ENCODE measurements at places on chromosomes 2 and 18.

GRCh38 chr2:212727751-212728150 is 189.1 kb upstream of the ERBB4 start:
- DNase-seq, result no peak

DNA sequence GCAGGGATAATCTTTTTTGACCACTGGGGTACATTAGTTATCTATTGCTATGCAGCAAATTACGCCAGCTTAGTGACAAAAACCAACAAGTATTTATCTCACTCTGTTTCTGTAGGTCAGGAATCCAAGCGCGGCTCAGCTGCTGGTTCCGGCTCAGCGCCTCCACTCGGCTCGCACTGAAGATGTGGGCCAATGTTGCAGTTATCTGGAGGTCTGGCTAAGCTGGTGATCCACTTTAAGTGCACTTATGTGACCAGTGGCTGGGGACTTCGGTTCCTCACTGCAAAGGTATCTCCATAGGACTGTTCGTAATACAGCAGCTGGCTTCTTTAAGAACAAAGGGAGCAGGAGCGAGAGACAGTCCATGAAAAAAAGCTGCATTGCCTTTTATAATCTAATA is 591.9 kb downstream of the TMEM182 start:
- no peak for DNase-seq

DNA sequence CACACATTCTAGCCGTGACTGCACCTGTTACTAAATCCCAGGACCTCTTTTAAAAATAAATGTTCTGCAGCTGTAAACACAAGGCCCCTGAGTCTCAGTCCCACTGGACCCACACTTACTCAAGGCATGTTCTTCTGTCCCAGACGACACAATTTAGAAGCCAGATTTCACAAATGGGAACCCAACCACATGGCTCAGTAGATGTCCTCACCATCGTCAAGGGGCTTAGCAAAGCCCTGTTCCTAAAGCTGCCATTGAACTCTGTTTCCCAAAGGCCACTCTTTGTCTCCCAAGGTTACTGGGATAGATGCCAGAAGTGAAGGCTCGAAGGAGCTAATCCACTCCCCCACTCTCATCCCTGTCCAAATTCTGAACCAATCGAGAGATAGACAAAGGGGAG is 301.0 kb downstream of the GALR1 start:
- DNase-seq, result no peak

GRCh38 chr18:8238507-8238906 is 370.7 kb upstream of the RAB12 start:
- DNase-seq, result no peak

- no peak for DNase-seq
Observed at GRCh38 chr2:224069172-224069571, 30.1 kb upstream of the SERPINE2 start.

- no peak for DNase-seq
Observed at GRCh38 chr2:239506101-239506857, 105.5 kb upstream of the HDAC4 start.

- no peak for DNase-seq
Observed at GRCh38 chr2:199433204-199433832, 24.4 kb downstream of the SATB2 start.

DNA sequence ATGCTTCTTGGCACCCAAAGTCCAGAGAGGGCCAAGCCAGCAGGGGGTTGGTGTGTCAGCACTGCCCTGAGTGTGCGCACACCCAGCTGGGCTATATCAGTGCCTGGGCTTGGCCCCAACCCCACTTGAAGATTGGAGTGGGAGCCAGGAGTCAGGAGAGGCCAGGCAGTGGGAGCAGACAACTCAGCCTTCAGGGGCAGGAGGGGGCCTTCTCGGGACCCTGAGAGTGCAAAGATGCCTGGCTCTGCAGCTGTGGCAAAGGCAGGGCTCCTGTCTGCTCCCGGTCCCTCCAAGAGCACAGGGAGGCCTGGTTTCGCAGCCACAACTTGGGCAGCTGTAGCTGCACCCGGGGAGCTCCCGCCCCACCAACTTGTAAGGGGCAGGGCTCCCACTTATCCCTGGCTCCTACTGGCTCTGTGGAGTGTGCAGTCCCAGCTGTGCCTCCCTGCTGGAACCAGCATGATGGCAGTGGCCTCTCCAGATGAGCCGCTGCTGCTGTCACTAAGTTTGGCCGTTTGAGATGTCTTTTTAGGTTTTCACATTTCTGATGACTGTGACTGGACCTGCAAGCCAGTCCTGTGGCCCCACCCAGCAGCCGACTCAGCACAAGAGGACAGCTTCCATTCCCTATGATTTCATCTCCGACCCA is 148.8 kb upstream of the HS6ST1 start:
- no peak for DNase-seq

- DNase-seq, result no peak
Observed at GRCh38 chr2:99775585-99775984, 285.8 kb upstream of the REV1 start.

DNA sequence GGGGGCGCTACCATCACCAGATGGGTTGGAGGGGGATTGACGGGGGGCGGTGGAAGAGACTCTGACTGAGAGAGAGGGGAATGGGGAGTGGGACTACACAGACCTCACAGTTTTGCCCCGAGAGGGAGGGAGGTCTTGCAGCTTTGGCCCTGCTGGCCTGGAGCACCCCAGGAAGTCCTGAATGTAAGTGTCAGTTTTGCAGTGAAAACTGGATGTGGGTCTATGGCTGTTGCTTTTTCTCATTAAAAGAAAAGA is 2.4 kb downstream of the TCF7L1 start:
- DNase-seq, result no peak

GRCh38 chr2:61718965-61719364 is 134.9 kb downstream of the FAM161A start:
- DNase-seq, result no peak

GRCh38 chr2:46173636-46174250 is 123.5 kb upstream of the EPAS1 start:
- no peak for DNase-seq

GRCh38 chr2:62938126-62938525 is 112.5 kb upstream of the OTX1 start:
- no peak for DNase-seq

GRCh38 chr2:240208096-240208495 is 67.6 kb upstream of the OTOS start:
- DNase-seq, result no peak

DNA sequence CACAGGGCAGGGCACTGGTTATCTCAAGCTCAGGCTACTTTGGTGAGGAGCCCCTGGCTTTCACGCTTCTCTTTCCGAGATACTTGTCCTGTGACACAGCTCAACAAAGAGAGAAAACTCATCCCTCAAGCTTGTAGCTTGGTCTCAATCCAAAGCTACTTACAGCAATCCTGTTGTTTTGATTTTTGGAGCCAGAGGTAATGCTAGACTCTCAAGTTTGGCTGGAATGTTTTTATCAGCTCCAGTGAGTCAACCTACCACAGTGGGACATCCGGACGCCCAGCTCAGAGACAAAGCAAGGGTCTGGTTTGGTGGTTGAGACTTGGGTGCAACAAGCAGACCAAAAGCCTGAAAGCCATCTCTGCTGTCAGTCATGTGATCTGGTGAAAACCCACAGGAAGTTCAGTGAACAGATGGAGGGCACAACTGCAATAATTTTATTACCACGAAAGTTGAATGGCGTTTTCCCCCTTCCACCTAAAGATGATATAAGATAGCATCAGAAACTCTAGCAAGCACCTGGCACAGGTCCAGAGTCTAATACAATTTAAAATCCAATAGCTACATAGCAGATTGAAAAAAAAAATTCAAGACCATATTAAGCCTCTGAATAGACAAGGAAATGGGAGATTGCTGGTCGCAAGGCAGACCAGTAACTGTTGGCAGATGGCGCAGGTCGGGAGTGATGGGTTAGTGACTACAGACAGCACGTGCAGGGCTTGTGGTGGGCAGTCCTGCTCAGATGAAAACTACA is 102.3 kb upstream of the SMAD7 start:
- no peak for DNase-seq

GRCh38 chr2:198033626-198034025 is 229.2 kb downstream of the PLCL1 start:
- no peak for DNase-seq

GRCh38 chr2:179677077-179677688 is 184.2 kb downstream of the ZNF385B start:
- no peak for DNase-seq

- no peak for DNase-seq
Observed at GRCh38 chr2:222722327-222722946, 51.0 kb downstream of the MOGAT1 start.

DNA sequence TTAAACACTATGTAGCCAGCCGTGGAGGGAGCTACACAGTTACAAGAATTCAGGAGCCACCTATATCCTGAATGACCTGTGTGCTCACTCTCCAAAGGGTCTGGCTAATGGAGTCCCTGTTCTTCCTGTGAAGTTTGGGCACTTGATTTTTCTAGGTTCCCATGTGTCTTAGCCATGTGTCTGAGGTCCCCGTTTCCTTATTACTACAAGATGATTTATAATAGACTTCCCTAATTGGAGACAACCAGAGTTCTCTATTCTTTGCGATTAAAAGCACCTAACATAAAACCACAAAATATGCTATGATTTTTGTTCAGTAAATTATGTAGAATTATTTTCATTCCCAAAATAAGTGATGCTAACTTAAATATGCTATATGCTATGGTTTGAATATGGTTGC is 83.4 kb downstream of the PDK1 start:
- no peak for DNase-seq

GRCh38 chr2:149984311-149984710 is 396.7 kb upstream of the MMADHC start:
- DNase-seq, result no peak

- DNase-seq, result no peak
Observed at GRCh38 chr2:60334610-60335009, 218.8 kb downstream of the BCL11A start.

GRCh38 chr2:217393585-217394032 is 533.7 kb upstream of the TNP1 start:
- no peak for DNase-seq

GRCh38 chr18:302097-302496 is 34.2 kb upstream of the THOC1 start:
- DNase-seq, result no peak

DNA sequence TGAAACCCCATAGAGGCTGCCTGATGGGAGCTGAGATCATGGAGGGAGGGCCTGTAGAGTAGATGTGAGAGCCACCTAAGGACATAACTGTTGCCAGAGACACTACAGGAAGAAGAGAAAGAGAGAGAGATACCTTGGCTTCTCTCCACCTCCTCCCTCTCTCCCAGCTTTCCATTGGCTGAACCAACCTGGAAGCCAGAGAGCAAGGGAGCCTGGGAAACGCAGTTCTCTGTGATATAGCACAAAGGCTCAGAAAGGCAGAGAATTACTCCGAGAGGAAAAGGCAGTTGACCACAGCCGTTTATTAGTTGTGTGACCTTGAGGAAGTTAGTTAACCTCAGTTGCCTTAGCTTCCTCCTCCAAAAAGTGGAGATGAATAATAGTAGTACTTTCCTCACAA is 37.7 kb upstream of the MAT2A start:
- no peak for DNase-seq

- no peak for DNase-seq
Observed at GRCh38 chr2:205245652-205246051, 436.6 kb upstream of the NRP2 start.

GRCh38 chr2:145339646-145340045 is 819.7 kb upstream of the ZEB2 start:
- DNase-seq, result no peak

- DNase-seq, result no peak
Observed at GRCh38 chr18:2881088-2881839, 34.5 kb downstream of the EMILIN2 start.

DNA sequence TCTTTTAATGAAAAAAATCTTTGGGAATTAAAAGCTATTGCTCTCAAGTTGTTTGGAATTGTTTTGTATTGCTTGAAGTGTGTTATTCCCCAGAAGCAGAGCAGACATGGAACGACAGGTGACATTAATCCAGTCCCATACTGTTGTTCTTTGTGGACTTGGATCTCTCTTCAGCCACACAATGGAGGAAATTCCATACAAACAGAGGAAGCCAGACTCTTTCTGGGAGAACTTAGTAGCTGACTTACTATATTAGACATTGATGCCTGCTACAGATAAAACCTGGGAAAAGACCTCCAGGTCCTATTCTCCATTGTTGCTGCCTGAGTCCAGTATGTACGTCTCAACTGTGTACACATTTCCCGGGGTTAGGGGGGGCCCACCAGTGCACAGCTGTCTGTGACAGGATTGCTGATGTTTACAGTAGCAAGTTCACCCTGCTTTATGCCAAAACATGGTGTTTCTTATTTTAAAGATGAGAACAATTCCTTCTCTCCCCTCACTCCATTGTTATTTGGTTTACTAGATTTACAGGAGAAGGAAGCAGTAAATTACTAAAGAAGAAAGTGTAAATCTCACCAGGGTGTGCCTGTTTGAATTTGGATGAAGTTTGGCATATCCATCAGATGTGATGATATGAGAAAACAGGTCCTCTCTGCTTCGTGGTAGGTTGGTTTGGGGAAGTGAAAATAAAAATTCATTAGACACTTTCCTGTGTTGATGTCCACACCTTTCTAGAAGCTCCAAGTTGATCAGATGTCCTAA is 142.4 kb upstream of the RBBP8 start:
- DNase-seq, result no peak

DNA sequence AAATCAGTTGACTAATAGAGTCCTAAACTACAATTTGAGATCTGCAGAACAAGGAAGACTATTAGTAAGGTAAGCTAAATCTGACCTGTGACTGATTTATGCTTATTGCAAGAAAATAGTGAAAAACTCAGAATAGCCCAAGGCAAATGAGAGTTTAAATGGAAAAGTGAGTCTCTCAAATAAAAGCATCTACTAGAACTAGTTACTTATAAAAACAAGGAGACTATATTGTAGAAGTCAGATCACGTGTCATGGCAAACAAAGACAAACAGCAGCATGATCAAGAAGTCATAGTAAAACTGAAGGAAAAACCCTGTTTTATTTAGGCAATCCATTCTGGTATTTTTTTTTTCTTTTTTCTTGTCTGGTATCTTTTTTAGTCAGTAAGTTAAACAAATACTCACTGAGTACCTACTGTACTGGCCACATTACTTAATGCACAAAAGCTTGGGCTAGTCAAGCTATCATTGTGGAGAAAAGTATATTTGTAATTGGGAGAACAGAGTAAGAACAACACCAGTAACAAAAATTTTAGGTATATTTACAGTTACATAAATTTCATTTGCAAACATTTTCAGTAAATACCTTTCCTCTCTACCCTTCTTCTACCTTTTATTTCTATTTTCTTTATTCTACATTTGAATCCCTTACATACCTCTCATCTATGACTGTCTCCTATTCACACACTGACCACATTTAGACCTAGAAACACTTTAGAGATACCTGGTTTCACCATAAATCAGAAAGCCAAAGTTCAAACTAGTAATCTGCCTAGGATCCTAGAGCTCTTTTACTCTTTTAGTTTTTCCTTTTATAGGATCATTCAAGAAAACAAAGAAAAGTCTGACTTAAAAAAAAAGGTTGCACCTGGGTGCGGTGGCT is 23.7 kb downstream of the CCDC88A start:
- no peak for DNase-seq
